ENCODE measurements at places on chromosomes 11 and 22.

GRCh38 chr11:97615546-97615945 lies 1225.7 kb downstream of the JRKL start:
- no peak for DNase-seq

DNA sequence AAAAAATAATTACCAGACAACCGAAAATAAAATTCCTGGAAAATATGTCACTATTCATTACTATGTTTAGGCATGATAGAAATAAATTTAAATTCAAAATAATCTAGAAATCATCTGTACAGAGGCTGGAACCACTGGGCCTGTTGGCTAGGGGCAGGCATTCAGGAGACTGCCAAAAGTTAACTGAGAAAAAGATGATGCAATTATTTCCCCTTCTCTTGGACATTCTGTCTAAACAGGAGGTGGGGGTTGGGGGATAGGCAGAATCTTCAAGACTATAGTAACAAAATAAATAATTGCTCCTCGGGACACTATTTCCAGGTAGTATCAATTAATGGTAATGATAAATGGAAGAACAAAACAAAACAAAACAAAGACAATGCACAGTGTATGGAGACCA lies 14.1 kb downstream of the BTBD10 start:
- DNase-seq, result no peak

GRCh38 chr22:25282346-25282670 lies 62.9 kb downstream of the CRYBB2 start:
- no peak for DNase-seq

- DNase-seq, result no peak
Measured at GRCh38 chr11:118918128-118918685, 7.5 kb downstream of the BCL9L start.

GRCh38 chr11:33266393-33267215 lies 9.4 kb downstream of the HIPK3 start:
- DNase-seq, result no peak

DNA sequence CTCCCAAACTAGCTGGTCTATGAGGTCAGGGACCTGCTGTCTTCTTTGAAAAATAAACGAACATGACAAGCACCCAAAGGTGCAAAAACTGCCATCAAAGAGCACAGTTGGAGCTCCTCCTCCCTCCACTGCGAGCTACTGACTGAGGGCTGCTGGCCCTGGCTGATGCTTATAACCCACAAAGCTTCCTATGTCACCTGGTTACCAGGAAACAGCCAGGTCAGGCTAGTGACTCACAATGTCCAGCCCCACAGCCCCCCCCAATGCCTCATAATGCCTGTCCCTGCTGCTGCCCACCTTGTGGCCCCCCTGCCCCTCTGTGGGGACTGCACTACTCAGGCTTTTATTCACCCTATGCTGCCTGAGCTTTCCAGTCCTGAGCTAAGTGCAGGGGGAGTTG lies at the start of gene DRICH1:
Gene DRICH1, minus strand, starts transcription at position 144 of the 400 bp plus-strand sequence. CDS start 298 bp downstream, outside the sequence.
- DNase-seq, result no peak

- no peak for DNase-seq
Measured at GRCh38 chr11:17273668-17274282, 2.8 kb upstream of the NUCB2 start.

DNA sequence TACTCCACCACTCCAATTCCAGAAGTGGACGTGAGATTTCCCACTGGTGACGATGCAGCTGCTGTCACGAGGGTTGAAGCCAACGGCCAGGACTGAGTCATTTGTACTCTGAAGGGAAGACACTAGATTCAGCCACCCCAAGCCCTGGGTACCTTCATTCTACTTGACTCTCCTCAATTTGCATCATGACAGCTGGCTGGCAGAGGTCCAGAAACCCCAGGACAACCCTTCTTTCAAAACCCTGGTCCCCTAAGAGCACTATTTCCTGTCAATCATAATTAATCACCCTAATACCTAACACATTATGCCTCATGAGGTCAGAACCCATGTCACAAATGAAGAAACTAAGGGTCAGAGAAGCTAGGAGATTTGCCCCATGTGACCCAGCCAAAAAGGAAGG lies 4.9 kb downstream of the EML3 start:
- DNase-seq, result no peak

DNA sequence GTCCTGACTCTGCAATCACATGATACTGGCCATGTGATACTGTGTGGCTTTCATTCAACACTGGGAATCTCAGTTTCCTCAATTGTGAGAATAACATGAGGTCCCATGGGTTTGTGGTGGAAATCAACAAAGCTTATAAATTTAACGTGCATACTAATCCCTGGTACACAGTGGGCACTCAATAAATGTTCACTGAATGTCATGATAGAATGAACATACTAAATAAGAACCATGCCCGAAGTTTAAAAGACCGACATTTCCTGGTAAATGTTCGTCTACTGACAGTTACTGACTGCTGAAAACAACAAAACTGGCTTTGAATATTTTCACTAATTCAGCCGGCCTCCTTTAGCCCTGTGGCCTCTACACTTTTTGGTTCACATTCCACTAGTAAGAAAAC lies 62.3 kb upstream of the CCT8L2 start:
- no peak for DNase-seq

GRCh38 chr11:72078477-72078876 lies 1.9 kb downstream of the NUMA1 start:
- no peak for DNase-seq

GRCh38 chr11:16049611-16050010 lies 306.7 kb downstream of the SOX6 start:
- no peak for DNase-seq

All from NCI-H187 (cell line).